ENCODE measurements at places on chromosomes 2 and 18.

DNA sequence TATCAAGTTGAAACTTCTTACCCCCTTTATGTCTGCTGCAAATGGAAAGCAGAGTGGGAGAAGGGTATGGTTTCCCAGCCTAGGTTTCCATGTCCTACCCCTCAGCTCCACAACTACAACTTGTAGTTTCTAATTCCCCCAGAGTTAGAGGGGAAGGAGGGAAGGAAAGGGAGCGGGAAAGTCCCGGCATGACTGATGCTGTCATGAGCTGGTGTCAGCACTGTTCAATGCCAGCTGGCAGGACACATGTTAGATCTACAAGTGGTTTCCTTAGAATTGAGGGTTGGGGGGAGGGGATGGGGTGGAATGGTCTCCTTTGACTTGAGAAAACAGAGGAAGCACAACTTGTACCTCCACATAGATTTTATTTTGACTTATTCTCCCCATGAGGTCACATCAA, 194.0 kb downstream of the MBD2 start:
- DNase-seq: no peak

- DNase-seq: peak; percentile 19
These were observed 78.3 kb upstream of the CRIM1 start for GRCh38 chr2:36277146-36277808.

DNA sequence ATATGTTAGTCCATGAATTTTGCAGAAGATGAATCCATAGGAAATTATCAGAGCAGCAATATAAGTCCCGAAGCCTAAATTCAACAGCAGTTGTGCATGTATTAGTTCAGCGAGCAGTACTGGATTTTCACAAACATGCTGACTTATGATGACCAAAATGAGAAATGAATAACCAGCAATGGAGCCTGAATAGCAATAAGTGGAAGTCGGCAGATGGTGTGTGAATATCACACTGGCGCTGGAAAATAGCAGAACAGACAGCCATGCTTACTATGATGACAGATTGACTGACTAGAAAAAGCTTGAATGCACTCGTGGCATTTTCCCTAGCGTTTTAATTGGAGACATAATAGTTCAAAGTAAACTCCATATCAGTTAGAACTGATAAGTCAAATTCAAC, 1114.5 kb downstream of the DSC3 start:
- no peak for DNase-seq

- DNase-seq: no peak
These were observed 435.1 kb upstream of the MEIS1 start for GRCh38 chr2:65999796-66000195.

GRCh38 chr2:146633159-146633558, 1211.7 kb upstream of the ACVR2A start:
- DNase-seq: no peak

GRCh38 chr2:28407976-28408690, 15.5 kb downstream of the FOSL2 start:
- no peak for DNase-seq

DNA sequence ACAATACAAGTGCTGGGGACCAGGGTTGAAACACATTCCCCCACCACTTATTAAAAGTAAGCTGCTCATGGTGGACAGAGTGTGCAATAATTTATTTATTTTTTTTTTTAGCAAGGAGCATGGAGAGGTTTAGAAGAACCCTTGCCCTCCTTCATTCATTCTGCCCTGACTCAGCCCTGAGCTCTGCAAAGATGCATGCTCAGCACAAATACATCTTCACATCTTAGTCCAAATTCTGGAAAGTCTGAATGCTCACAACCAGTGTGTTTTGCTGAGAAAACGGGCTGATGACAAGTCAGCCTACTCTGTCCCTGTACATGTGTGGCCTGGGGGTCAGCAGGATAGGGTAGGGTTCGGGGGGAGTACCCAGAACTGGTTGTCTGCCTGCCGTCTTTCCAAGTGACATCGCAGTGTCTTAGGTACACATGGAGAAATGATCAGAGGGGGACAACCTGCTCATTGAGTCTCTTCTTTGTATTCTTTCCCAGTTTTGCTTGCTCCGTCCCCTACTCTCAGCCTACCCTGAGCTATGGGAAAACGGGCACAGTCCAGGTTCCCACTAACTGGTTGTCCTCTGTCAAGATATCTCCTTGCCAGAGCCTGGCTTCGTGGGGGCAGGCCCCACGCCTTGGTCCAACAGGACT, 76.4 kb downstream of the ADD2 start:
- DNase-seq: no peak

- DNase-seq: no peak
These were observed 35.4 kb upstream of the DNAH7 start for GRCh38 chr2:196104066-196104465.

DNA sequence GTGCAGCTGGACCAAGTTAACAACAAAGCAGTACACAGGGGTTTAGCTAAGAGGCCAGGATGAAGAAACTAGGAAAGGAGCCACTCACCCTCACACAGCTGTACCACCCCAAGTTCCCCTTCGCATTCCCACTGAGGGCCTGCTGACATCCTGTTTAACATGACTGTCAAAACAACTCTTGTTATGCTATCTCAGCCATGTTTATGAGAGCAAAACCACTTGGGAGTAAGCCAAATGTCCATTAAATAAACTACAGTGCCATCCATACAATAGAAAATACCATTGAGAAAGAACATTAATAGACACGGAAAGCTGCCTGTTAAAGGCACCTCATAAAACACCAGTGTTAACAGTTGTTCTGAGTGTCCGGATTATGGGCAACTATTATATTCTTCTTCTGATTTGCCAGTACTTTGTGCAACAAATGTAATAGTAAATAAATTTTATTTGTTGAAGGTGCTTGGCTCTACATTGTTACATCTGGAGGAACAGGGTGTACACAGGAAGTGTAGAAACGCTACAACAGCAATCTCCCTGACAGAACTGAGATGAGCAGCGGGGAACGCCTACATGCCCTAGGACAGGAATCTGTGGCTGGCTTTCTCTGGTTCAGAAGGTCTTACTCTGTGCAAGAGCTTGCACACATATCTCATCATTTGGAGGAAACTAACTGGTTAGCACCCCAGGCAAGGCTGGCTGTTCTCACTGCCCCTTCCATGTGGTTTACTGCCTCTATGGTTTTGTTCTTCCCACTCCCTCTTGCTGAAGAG, 85.6 kb downstream of the EHD3 start:
- no peak for DNase-seq

GRCh38 chr2:85847051-85847588, 41.7 kb downstream of the ST3GAL5 start:
- DNase-seq: no peak

GRCh38 chr2:176001281-176001915, 669 bp downstream of the LNPK start:
- peak; percentile 61 for DNase-seq

DNA sequence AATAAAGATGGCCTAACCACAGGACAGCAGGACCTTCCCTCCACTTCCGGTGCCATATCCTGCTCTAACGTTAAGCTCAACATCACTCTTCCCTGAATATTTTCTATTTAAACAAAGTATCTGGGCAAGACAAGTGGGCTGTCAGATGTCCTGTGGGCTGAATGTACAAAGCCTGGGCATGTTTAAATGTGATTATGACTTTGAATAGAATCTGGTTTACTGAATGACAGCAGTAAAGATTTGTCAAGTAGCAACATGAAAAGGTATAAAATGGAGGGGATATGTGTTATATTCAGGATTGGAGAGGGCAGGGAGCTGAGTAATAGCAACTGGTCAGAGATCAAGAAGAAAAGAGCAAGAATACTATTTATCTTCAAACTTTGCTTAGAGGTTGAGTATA, 540.9 kb downstream of the NRXN1 start:
- no peak for DNase-seq

- no peak for DNase-seq
These were observed 142.6 kb upstream of the MSH6 start for GRCh38 chr2:47640356-47640755.

- no peak for DNase-seq
These were observed 121.2 kb upstream of the SLC35G4 start for GRCh38 chr18:11488175-11488574.

- peak; percentile 56 for DNase-seq
These were observed 1.6 kb upstream of the RTP5 start for GRCh38 chr2:241867776-241868420.

GRCh38 chr2:139389391-139389790, 609.2 kb upstream of the NXPH2 start:
- DNase-seq: no peak

- no peak for DNase-seq
These were observed 43.6 kb upstream of the MAP2 start for GRCh38 chr2:209380293-209380692.

DNA sequence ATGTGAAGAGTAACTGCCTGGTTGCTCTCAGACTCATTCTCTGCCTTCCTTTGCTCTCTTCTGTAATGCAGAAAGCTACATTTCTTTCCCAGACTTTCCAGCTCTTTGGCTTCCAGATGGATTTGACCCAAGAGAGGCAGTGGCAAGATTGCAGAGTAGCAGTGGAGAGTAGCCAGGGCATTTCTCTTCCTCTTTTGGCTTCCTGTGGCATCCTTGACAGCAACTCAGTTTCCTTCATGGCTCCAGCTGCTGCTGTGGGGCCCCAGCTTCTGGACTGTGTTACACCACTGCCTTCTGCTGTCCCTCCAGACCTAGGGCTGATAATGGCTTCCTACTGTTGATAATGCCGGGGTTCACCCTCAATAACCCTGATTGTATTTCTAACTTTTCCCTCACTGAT, 469.4 kb upstream of the SPRED2 start:
- no peak for DNase-seq

GRCh38 chr2:79179036-79179435, 19.5 kb upstream of the REG3A start:
- no peak for DNase-seq

- DNase-seq: no peak
These were observed 106.0 kb downstream of the COPS8 start for GRCh38 chr2:237191714-237192081.

DNA sequence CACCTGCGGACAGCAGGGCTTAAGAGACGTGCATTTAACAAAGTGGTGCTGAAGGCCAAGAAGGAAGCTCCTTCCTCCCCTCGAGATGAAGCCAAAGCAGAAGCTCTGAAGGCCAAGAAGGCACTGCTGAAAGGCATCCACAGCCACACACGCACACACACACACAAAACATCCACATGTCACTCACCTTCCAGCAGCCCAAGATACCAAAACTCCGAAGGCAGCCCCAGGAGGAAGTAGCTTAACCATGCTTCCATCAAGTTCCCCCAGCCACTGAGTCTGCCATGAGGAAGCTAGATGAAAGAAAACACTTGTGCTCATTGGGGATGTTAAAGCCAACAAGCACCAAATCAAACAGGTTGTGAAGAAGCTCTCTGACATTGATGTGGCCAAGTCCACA, 175.7 kb upstream of the POU3F3 start:
- no peak for DNase-seq

DNA sequence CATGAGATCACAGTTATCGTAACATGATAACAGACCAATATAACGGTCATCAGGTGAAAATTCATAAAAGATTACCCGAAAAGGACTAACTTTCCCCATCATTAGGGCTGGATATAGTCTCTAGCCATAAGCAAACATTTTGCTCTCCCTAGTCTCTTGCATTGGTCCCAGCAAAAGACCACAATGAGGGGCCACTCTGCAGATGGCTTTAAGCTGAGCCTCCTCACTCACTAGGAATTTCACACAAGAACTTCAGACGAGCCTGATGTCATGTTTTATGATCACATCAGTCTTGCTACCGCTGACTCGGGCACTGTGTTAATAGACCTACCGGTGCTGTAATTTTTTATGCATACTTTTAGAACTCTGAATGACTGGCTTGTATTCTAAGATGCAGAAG, 35.2 kb downstream of the STK17B start:
- no peak for DNase-seq

DNA sequence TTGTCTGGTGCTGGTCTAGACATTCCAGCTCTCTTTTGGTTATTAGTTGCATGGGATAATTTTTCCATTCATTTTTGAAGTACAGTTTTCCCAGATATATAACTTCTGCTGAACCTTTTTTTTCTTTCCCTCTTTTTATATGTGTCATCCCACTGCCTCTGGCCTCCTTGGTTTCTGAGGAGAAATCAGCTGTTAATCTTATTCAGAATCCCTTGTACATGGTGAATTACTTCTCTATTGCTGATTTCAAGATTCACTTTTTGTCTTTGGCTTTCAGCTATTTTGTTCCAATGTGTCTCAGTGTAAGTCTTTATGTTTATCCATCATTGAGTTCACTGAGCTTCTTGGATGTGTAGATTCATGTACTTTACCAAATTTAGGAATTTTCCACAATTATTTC, 99.7 kb downstream of the ARHGEF4 start:
- no peak for DNase-seq

DNA sequence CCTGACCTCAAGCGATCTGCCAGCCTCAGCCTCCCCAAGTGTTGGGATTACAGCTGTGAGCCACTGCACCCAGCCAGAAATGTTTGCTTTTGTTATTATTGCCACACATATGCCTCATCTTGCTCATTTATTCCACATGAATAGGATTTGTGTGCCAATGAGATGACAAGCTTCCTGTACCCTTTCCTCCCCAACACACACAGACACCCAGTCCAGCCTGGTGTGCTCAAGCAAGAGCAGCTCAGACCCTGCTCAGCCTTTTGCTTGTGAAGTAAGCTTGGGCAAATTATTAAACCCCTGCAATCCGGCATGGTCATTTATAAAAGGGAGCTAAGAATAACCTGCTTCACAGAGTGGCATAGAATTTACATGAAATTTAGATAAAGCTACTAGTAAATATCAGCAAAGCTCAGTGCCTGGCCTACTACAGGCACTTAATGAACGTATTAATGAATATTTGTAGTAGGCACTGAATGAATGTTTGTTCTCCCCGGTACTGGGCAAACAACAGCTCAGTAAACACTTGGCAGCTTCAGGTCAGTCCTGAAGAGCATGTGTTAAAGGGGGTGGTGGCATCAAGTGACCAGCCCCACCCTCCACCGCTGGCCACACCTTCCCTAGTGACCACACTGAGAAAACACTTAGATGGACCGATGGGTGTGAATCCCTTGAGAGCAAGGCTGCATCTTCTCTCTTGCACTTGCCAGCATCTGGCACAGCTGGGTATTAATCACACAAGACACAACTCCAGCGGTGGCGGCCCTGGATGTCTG, 280.2 kb downstream of the SRBD1 start:
- DNase-seq: no peak

DNA sequence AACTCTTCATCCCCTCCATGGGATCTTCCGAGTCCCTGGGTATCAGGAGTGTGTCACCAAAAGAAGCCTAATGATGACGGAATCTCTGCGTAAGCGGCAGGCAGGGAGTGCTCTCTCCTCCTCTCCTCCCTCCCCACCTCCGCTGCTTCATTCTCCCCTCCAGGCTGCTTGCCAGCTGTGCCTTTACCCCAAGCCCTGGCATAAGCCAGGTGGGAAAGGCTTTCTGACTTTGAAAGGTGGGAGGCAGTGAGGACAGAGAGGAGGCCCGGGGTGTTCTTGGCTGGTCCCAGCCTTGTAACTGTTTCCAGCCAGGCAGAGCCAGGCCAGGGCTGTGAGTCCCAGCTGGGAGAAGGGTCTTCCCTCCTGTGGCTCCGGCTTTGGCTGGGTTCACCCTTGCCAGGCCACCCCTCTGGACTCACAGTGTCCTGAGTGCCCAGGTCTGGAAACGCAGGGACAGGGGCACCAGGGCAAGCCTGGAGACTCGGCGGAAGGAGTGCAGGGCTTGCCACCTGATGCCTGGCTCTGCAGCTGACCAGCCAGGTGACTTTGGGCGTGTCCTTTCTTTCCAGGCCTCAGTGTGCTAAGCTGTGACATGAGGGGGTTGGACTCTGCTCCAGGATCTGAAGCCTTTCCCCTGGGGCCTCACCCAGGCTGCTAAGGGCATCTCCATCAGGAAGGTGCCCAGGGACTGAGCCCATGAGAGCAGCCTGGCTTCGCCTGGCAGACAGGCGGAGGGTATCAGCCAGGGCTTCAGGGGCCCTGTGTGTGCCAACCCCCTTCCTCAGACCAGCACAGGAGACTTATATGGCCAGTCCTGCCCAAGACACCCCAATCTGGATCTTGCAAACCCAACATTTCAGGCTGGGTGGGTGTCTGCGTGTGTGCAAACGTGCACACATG, 32.7 kb upstream of the HPCAL1 start:
- DNase-seq: no peak

Data from activated naive CD4-positive, alpha-beta T cell treated with anti-CD3 and anti-CD28 coated beads, Interleukin-2, amount 50 U/mL, for 16 hours (primary cell).